HS-5 (cell line): ENCODE measurements at places on chromosomes 16 and 17.
A peak's percentile ranks its signal among the peaks of the same experiment; 100 is the strongest.

DNA sequence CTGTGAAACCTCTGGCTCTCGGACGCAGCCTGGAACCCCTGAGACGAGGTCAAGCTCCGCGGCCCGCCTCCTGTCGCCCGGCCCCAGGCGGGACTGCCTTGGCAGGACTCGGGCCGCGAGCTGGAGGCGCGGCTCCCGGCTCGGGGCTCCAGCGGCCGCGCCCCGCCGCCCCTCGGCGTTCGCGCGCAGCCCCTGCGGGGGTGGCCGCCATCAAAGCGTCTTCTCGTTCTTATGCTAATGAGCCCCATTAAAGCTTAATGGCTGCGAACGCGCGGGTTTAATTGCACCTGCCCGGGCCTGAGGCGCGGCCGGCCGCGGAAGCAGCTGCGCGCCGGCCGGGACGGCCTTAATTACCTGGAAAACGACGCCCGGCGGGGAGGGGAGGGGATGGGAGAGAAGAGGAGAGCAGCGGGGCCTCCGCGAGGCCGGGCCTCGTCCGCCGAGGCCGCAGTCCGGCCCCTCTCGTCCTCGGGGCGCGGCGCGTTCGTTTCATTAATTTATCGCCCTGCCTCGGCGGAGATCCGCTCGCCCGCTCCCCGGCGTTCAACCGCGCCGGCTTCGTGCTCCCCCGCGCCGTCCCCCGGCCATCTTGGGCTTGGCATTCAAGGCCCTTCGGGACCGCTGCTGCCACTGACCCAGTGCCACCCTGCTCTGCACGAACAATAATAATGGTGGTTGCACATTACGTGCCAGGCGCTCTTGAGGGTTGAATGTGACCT, 19.2 kb downstream of the RAI1 start:
- no peak for DNase-seq

- no peak for DNase-seq
Observed at GRCh38 chr16:72612256-72612655, 435.7 kb downstream of the ZFHX3 start.

GRCh38 chr17:47726796-47727703, 6.0 kb upstream of the TBX21 start:
- DNase-seq, result no peak

DNA sequence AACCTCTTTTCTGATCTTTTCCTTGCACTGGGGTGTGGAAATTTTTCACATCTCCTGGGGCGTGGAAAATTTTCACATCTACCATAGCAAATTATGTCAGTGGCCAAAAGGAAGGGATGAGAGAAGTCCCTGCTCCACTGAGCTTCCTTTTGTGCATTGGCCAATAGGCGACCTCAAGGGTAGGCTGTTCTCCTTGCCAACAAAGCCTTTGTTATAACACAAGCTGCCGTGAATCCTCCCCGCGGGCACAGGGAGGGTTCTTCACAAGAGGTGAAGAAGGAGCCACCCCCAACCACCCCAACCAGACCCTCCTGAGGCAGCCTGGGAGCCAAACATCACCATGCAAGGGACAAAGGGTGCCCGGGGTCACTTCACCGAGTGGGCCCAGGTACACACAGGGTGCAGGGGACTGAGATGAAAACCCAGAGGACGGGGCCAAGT, 6.5 kb downstream of the SLC5A11 start:
- DNase-seq, result no peak

- no peak for DNase-seq
Observed at GRCh38 chr16:4723071-4723767, 10.9 kb downstream of the ANKS3 start.

GRCh38 chr16:50360033-50360778, 8.6 kb downstream of the BRD7 start:
- DNase-seq, result no peak

DNA sequence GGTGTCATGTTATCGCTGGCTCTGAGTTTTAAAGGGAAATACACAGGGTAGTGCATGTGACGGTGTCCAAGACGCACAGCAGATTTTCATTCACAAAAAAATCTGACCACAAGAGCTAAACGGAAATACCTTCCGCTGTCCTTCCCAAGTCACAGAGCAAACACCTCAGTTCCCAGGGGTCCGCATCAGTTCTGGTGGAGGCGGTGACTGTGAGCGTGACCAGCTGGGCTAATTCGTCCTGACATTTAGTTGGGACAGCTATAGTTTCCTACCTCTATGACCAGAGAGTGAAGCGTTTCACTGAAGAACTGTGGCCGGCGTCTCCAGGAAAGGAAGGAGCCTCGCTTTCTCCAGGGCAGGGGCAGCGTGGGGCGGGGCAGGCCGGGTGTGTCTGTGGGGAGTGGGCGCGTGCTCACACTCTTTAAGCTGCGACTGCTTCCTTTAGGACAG, 10.5 kb upstream of the FASN start:
- no peak for DNase-seq

DNA sequence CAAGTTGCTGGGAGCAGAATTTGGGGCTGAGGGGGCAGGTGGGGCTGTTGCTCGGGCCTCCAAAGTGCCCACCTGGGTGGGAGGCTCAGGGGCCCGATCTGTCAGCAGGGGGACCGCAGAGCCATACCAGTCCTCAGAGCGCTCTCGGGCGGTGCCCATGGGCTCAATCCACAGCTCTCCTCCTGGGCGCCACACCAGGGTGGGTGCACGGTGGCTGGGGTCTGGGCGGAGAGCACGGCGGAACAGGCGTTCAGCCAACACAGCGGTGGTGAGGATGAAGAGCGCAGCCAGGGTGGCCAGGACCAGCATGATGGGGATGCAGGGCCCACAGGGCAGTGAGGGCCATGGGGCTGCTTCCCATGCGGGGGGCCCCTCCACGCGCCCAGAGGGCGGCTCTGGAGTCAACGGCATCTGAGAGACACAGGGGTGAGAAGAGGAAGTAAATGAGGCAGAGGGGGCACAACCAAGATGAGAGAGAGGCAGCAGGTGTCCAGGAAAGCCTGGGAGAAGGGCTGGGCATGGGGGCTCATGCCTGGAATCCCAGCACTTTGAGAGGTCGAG, 1.2 kb downstream of the C16orf54 start:
- DNase-seq, result no peak

- peak; percentile 3 for DNase-seq
Observed at GRCh38 chr16:85554889-85555718, 58.0 kb upstream of the GSE1 start.

DNA sequence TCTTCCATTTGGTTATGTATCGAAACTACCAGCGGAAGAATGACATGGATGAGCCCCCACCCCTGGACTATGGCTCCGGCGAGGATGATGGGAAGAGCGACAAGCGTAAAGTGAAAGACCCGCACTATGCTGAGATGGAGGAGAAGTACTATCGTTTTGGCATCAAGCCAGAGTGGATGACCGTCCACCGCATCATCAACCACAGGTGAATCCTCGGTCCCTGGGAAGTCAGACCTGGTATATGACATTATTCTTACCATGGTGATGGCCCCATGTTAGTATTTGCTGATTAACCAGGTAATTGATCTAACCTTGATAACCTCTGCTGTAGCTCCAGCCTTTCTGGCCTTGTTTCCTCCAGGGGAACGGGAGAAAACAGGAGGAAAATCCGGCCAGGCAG, 8.5 kb downstream of the CHD3 start:
- no peak for DNase-seq

DNA sequence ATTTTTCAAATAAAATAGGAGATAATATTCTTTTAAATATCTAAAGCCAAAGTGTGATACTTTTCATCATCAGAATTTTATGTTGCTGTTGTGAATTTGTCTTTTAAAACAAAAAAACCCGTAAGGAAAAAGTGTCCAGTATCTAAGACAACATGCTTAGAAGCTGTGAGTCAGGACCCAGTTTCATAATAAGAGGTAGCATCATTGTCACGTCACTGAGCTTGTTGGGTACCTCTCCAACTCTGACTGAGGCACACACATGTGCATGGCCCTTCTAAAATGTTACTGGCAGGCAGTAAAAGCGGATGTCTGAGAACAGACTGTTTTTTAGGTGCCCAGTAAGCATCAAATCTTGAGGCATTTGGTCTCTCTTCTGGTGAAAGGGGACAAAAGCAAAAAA, 2.5 kb downstream of the CIAPIN1 start:
- no peak for DNase-seq
